Putamen (tissue), 1 donor: ENCODE measurements at places on chromosomes 12 and 14.

- no peak for DNase-seq
Observed at GRCh38 chr12:80946591-80946990, 8.9 kb upstream of the LIN7A start.

- DNase-seq = no peak
Observed at GRCh38 chr14:20631880-20632389, 9.6 kb downstream of the OR6S1 start.

DNA sequence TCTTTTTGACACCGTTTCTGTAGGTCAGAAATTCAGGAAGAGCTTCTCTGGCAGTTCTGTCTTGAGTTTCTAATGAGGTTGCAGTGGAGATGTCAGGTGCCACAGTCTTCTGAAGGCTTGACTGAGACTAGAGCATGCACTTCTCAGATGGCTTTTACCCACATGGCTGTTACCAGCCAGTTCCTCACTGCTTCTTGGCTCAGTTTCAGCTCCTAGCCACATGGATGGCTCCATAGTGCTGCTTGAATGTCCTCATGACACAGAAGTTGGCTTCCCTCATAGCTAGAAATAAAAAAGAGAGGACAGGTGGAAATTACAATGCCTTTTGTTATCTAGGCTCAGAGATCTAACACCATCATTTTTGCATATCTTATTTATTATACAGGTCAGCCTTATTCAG, 38.1 kb upstream of the SLC2A13 start:
- no peak for DNase-seq

GRCh38 chr12:108826101-108826806, 31.1 kb downstream of the SSH1 start:
- peak; percentile 63 for DNase-seq

- DNase-seq = no peak
Observed at GRCh38 chr12:53513712-53514410, 6.6 kb upstream of the NPFF start.

- no peak for DNase-seq
Observed at GRCh38 chr12:132949936-132950837, 5.9 kb downstream of the ZNF605 start.

DNA sequence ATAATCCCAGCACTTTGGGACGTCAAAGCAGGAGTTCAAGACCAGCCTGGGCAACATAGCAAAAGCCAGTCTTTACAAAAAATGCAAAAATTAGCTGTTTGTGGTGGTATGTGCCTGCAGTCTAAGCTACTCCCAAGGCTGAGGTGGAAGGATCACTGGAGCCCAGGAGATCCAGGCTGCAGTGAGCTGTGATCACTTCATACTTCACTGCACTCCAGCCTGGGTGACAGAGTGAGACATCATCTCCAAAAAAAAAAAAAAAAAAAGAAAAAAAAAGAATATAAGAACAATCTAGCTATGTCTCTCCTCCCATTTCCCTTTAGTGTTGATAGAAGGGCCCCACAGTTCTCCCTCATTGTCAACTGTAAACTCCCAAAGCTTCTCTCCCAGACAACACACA, 3.5 kb upstream of the BCAT1 start:
- DNase-seq = no peak

GRCh38 chr14:60331201-60332045, 82.4 kb downstream of the PPM1A start:
- DNase-seq = peak; percentile 58

GRCh38 chr14:100025111-100025510, 40.1 kb upstream of the EVL start:
- DNase-seq = peak; percentile 45

- DNase-seq = no peak
Observed at GRCh38 chr12:92912052-92912451, 17.0 kb downstream of the EEA1 start.

GRCh38 chr14:85332401-85332800, 197.5 kb upstream of the FLRT2 start:
- no peak for DNase-seq

DNA sequence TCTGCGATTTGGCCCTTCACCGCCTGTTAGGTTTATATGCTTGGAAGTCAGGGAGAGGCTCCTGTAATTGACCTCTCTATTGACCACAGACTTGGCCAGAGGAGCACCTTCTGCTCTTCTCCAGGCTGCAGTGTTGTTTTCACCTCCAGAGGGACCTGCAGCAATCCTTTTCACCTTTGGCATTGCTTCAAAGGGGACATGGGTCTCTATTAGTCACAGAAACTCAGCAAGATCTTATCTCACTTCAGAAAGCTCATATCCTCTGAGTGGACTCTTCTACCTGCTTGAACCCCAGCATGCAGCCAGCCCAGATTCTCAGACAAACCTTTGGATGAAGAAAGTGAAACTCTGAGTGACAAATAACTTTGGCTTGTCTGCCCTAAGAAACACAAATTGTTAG, 339.3 kb downstream of the NRXN3 start:
- no peak for DNase-seq

GRCh38 chr12:25119020-25119419, 75.9 kb downstream of the DNAI7 start:
- no peak for DNase-seq

DNA sequence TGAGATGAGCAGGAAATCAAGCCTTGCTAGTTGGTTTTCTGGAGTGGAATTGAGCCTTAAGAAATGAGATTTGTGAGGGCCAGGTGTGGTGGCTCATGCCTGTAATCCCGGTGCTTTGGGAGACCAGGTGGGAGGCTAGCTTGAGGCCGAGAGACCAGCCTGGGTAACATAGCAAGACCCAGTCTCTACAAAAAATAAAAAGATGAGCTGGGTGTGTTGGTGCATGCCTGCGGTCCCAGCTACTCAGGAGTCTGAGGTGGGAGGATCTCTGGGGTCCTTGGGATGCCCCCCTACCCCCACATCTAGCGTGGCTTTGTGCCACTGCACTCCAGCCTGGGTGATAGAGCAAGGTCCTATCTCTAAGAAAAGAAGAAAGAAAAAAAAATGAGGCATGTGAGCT, 104.2 kb upstream of the RTL1 start:
- no peak for DNase-seq

GRCh38 chr12:76303989-76304460, 44.2 kb downstream of the BBS10 start:
- no peak for DNase-seq

DNA sequence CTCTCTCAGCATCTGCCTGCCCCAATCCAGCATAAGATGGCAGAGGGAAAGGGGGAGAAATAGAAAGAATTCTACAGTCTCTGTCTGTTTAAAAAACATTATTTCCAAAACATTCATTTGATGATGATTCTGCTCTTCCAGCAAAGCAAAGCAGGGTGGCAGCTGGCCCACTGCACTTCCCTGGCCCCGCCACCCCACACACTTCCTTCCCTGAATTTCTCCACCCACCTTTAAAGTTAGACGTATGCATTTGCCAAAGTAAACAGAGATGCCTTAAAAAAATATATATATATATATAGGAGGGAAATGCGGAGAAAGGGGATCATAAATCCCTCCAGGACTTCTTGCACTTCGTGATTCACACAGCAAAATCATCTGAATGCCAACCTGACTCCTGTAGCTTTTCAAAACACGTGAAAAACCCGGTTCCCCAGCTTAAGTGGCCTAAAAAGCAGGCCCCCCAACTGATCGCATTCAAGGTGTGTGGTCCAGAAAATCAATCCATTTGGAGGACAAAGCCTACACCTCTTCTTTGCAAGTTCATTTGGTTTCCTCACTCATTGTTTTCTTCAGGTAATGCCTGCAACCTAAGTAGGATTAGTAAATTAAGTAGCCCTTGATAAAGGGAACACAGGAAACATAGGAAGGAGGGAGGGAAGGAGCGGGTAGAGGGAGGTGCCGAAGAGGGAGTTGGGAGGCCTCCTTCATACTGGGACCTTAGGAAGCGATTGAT, 68.8 kb downstream of the LLPH start:
- DNase-seq = no peak

GRCh38 chr12:42039176-42039575, 105.5 kb downstream of the GXYLT1 start:
- no peak for DNase-seq

GRCh38 chr12:130043685-130044406, 118.4 kb upstream of the FZD10 start:
- no peak for DNase-seq

DNA sequence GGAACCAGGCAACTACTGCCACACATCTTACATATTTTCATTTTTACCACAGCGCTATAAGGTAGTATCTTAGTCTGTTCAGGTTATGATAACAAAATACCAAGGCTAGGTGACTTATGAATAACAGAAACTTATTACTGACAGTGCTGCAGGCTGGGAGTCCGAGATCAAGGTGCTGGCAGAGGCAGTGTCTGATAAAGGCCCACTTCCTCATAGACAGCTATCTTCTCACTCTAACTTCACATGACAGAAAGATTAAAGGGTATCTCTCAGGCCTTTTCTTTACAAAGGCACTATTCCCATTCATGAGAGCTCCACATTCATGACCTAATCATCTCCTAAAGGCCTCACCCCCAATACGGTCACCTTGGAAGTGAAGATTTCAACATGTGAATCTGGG, 59.8 kb upstream of the MDM1 start:
- no peak for DNase-seq

- no peak for DNase-seq
Observed at GRCh38 chr14:50001151-50001998, 108.5 kb downstream of the ARF6 start.

- no peak for DNase-seq
Observed at GRCh38 chr14:55317542-55318306, 46.5 kb downstream of the FBXO34 start.

- DNase-seq = no peak
Observed at GRCh38 chr14:36805131-36805559, 143.5 kb downstream of the PAX9 start.

GRCh38 chr14:37843954-37844607, 248.7 kb downstream of the TTC6 start:
- DNase-seq = no peak

DNA sequence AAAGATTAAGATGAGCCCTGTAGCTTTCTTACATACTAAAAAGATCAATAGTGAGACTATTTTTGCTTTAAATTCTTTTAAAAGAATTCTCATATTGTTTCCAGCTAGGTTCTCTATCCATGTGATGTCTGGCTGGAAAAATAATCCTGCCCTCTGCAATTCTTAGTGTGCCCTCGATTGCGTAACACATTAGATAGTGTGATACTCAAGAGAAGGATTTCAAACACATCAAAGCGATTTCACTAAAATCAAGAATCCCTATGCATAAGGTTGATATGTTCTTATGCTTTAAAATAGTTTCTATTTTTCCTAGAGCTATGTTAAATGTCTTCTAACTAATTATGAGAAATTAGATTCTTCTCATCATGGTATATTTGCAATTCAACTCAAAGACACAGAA, 127.3 kb upstream of the PLEKHA5 start:
- DNase-seq = no peak

DNA sequence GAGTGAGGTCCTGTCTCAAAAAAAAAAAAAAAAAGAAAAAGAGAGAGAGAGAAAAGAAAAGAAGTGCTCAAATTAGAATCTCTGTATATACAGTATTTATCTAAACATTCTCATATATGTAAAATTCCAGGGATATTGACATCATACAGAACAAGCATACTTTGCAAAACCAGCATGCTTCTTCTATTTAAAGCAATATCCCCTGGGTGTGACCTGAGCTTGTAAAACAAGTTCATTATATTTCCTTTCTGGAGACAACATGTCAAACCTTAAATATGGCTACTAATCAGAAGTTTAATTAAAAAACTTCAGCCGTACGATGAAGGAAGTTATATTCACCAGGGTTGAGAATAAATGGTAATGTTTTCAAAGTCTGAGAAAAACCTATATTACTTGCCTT, 175.8 kb upstream of the HMGA2 start:
- DNase-seq = no peak

- no peak for DNase-seq
Observed at GRCh38 chr12:101166866-101167265, 43.2 kb downstream of the SLC5A8 start.

GRCh38 chr12:1531654-1532374, 62.6 kb downstream of the FBXL14 start:
- peak; percentile 56 for DNase-seq

- no peak for DNase-seq
Observed at GRCh38 chr12:20567413-20567812, 127.7 kb upstream of the SLCO1C1 start.

GRCh38 chr12:127485528-127485927, 781.4 kb upstream of the TMEM132C start:
- no peak for DNase-seq

DNA sequence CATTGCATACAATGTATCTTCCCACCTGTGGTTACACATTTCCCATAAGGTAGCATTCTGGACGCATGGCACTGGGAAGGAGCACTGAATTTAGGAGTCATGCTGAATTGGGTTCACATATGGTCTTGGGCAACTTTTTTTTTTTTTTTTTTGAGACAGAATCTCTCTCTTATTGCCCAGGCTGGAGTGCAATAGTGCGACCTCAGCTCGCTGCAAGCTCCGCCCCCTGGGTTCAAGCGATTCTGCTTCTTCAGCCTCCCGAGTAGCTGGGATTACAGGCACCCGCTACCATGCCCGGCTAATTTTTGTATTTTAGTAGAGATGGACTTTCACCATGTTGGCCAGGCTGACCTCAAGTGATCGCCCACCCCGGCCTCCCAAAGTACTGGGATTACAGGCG, 13.3 kb downstream of the DIP2B start:
- no peak for DNase-seq

DNA sequence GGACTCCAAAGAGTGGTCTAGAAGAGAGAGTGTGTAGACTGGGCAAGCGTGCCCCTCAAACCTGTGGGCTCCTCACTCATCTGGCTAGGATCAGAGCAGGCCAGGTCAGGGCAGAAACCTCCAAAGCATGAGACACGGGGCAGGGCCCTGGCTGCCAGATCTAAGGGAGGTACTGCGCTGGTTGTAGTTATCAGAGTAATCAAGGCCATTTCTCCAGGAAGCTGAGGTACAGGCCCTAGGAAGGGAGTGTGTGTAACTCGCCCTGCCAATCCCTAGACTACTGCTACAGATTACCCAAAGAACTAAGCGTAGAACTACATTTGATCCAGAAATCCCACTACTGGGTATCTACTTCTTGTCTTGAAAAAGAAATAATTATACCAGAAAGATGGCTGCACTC, 84.5 kb downstream of the SSPN start:
- DNase-seq = no peak

DNA sequence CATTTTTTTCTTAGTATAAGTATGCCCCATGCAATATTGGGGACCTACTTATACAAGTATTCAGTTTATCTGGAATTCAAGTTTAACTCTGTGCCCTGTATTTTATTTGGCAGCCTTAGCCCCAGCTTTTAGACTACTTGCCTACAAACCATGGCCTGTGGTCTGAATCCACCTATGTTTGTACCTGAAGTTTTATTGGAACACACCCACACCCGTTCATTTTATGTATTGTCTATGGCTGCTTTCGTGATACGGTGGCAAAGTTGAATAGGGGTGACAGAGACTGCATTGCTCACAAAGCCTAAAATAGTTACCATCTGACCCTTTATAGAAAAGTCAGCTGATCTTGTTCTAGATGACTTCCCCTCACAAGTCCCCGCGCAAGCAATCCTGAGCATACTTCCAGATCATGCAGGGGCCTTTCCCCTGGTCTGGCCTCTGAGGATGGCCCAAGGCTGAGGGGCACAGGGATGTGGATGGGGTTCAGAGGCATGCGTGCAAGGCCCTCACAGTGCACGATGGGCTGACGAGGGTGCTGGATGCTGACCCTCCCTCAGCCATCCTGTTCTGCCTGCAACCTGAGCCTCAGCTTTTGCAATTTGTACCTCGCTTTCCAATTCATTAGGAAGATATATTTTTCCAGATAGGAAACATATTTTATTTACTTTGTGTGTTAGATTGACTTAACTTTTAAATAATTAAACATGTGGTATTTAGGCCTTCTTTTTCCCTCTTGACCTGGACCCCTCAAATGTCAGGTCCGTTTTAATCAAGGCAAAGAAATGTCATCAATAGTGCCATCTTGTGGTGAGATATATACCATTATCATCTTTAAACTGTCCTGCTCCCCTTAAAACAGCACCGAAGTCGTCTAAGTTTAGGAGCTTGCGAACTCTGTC, 527.3 kb upstream of the CCDC196 start:
- peak; percentile 23 for DNase-seq
